ENCODE measurements at places on chromosomes 2 and 18. TPM values are rescaled to one million over a fixed set of nuclear protein-coding genes. Genes with fewer than 3 reads are reported as not detected.

DNA sequence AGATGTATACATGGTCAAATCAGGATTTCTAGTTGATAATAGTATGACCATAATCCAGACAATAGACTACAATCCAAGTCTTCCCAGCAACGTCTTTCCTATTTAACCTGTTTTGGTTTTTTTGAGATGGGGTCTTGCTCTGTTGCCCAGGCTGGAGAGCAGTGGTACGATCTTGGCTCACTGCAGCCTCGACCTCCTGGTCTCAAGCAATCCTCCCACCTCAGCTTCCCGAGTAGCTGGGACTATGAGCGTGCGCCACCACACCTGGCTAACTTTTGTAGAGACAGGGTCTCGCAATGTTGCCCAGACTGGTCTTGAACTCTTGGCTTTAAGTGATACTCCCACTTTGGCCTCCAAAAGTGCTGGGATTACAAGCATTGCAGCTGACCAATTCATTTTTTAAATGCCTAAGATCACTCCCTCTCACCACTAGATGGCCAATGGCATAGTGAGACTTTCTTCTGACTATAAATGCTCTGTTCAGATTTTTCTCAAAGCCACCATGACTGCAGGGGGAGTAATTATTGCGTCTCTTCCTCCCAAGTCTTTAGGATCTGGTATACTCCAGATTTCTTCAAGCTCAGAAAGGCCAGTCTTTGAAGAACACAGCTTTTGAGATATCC lies 47.6 kb downstream of the HNRNPLL start:
- no peak for DNase-seq

- DNase-seq = no peak
These were observed 88.1 kb downstream of the VSNL1 start for GRCh38 chr2:17628349-17629261.

GRCh38 chr2:231409776-231410175 lies 14.3 kb downstream of the B3GNT7 start:
- DNase-seq = no peak

GRCh38 chr2:160353166-160353565 lies 140.4 kb downstream of the RBMS1 start:
- no peak for DNase-seq

GRCh38 chr2:212078103-212078502 lies 460.5 kb downstream of the ERBB4 start:
- no peak for DNase-seq

DNA sequence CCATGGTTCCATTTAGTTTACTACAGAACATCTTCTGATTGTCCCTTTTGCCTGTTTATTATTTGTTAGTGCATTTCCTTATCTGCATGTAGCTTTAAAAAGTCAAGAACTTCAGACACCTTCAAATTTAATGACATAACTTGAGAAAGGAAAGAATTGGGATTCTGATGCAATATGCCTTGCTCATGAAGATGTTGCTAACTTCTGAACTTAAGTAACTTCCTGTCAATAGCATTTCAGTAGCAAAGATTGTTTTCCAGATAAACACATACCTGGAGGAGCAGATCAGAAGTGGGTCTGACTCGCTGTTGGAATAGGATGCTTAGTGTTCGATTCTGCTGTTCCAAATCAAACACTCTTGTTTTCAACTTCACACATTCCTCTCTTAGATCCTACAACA lies 190.2 kb upstream of the LYPD1 start:
- no peak for DNase-seq

DNA sequence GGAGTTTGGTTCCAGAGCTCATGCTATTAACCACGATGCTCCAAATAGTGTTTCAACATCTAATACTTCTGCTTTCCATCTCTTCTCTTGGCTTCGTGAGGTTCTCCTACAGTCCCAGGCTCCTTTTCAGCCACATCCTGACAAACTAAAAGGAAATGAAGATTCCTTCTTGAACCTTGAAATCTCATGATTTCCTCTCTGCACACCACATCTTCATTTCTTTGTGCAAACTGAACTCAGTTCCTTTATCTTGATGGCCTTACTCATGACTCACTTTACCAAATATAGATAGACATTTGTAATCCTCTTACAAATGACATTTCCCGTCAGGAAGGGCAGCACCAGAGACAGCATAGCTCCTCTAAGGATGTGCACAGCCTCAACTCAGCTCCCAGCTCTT lies 50.0 kb upstream of the ITGA4 start:
- no peak for DNase-seq

GRCh38 chr2:155381436-155381835 lies 682.9 kb downstream of the KCNJ3 start:
- DNase-seq = no peak

DNA sequence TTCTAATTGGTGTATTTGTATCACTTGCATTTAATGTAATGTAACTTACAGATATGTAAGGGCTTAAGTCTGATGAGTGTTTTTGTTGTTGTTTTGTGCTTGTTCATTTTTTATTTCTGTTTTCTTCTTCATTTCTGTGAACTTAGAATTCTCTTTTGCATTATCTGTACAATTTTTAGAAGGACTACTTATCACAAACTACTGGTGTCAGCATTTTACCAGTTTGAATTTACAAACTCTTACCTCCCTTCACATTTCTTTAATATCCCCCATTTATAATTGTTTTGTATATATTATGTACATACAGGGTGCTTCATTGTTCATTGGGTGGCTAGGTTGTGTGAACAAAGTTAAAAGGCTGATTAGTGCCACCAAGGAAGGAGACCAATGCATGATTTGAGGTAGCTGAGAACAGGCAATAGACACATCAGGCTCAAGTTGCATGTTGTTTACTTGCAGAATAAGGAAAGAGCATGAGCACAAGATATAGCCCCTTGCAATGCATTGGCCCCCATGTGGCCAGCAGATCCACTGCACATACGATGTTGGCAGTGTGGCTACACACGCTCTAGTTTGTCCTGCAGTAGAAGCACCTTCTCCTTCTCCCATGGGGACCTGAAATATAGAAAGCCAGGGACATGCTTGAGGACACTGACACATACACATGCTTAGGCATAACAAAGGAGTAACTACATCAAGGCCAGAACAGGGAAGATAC lies 198.2 kb downstream of the CD8B2 start:
- no peak for DNase-seq

DNA sequence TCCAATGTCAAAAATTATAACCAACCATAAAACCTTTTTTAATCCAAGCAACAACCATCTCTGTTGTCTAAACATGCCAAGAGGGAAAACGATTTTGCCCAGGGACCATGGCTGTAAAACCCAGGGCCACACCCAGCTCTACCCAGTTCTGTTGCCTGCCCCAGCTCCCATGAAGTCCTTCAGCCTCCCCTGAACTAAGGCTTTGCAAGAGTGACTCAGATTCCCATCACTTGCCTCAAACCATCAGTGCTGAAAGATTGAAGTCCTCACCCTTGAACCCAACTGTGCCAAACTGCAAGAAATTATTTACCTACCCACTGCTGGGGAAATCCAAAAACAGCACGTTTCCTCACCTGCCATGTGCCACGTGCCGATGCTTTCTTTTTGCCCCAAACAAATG lies 102.5 kb downstream of the TFCP2L1 start:
- DNase-seq = no peak

DNA sequence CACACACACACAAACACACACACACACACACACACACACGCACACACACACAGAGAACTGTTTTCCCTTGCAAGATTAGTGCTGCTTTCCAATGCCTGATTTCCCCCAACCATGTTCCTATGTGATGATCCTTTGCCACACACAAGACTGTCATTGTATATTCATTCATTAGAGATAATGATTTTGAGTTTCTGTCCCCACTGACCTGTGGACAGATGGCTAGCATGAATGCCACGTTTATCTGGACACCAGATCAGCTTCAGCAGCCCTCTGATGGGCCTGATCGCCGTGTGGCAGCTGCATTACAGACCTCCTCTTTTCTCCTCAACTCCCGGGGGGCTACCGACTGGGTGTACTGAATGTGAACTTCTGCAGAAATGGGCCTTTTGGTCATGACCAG lies 353.0 kb downstream of the MYCN start:
- no peak for DNase-seq

DNA sequence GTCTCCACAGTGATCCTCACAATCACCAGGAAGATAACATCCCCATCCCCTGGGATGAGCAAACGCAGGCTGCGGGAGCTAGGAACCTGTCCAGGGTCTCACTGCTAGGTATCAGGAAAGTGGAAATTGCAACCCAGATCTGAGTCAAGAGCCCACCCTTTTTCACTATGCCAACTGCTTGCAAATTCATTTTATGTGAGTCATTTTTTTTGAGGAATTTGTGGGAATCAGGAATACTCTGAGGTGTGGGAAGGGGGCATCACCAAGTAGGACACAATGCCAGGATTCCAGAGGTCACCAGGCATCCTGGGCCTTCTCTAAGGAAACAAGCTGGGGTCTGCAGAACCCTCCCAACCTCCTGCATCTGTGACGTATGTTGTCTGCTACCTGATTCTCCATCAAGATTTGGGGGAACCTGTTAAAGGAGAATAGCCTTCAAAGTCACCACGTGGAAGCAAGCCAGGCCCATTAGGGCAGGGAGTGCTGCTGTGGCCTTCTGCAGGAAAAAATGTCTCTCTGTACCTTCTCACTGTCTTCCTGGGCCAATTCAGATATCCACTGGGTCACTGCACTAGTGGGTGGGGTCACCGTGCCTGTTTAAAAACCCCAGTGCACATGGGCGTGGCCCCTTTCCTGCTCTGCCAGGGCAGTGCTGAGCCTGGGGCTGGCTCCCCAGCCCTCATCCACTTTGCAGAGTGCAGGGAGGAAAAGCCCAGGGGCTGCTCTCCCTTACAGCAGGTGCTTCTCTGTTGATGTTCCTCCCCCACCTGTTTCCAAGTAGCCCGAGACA lies 50.2 kb downstream of the MCFD2 start:
- DNase-seq = no peak

- no peak for DNase-seq
These were observed 190.7 kb upstream of the SMAD7 start for GRCh38 chr18:49141491-49141890.

GRCh38 chr2:172403881-172404468 lies 23.4 kb upstream of the ITGA6 start:
- no peak for DNase-seq

The GALR1 gene
- total RNA-seq = 0.42 TPM

The ALKAL2 gene
- total RNA-seq = 21.9 TPM

The COBLL1 gene
- 152 TPM for total RNA-seq

The LYG2 gene
- not detected for total RNA-seq

The OR6B2 gene
- 5.7 TPM for total RNA-seq

The NEDD4L gene
- total RNA-seq = 15.3 TPM

Data from tibial nerve (tissue), 4 donors.